Mucosa of descending colon (tissue), 3 donors: ENCODE measurements at places on chromosomes 3 and 15.

DNA sequence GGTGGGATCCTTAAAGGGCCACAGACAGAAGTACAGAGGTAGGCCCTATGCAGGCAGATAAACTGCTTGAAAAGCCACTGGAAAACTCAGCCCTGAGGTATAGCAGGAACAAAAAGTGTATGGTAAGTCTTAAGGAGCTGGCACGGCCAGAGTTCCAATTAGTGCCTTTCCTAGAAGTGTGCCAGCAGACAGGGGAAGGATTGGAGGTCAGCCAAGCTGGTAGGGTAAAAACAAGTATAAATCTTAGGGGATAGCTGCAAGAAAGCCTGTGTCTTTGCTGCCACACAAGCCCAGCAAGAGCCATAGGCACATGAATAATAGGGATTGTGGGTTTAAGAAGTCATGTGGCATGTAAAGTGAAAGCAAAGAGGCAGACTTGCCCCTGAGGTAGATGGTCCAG, 582.5 kb downstream of the PLOD2 start:
- no peak for DNase-seq

- DNase-seq: no peak
These were observed 64.1 kb downstream of the AAGAB start for GRCh38 chr15:67190326-67190725.

DNA sequence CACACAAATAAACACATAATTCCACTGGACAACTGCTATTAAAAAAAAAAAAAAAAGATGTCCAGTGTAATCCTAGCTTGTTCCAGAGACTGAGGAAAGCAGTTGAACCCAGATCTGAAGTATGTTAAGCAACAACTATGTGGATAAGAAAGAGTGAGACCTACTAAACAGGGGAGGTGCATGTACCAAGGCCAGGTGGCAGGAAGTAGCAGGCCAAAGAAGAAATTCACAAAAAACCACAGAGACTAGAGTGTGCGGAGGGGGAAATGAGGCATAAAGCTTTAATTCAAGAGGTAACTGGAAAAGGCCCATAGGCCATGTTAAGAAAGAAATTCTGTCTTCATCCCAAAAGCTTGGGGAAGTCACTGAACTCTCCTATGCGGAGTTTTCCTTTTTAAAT, 490.0 kb downstream of the NAALADL2 start:
- no peak for DNase-seq

GRCh38 chr15:41999290-42000285, 21.3 kb downstream of the PLA2G4E start:
- DNase-seq: no peak

GRCh38 chr15:81575436-81576123, 201.6 kb upstream of the TMC3 start:
- peak; percentile 29 for DNase-seq

DNA sequence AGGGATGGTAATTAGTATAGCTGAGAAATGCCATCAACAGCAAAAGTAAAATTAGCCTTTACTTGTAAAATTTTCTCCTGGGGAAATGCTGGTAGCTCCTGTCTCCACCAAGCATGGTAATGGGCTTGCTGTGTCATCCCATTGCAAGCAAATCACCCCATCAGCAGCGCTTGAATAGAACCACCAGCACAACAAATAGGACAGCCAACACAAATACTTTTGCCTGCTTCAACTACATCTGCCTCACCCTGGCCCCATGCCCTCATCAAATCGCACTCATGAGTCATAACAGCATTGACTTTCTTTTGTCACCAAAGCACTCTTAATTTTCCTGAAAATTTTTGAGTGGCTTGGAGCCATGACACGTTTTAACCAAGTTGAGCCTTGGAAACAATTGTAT, 52.6 kb downstream of the ERC2 start:
- no peak for DNase-seq

DNA sequence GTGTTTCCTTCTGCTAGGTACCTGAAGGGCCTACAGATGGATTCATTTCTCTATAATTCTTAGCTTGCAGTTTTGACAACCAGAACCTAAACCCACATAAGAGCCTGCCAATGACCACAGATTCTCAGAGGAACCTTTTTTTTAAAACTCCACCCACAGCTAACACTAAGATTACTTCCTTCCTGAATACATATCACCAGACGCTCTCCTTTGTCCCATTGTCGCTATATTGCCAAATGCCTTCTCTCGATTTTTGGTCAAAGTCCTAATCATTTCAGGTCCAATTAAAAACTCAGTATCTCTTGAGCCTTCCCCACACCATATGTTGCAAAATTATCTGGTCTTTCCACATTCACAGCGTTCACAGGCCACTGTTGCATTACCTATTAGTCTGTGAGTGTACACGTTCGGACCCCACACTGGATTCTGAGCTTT, 12.4 kb downstream of the ZNF710 start:
- no peak for DNase-seq
